Stimulated activated CD4-positive, alpha-beta T cell treated with anti-CD3 and anti-CD28 coated beads, Interleukin-1b, Interleukin-23, amount 100 ng/mL, for 1 hour (primary cell): ENCODE measurements at places on chromosomes 2 and 18.

DNA sequence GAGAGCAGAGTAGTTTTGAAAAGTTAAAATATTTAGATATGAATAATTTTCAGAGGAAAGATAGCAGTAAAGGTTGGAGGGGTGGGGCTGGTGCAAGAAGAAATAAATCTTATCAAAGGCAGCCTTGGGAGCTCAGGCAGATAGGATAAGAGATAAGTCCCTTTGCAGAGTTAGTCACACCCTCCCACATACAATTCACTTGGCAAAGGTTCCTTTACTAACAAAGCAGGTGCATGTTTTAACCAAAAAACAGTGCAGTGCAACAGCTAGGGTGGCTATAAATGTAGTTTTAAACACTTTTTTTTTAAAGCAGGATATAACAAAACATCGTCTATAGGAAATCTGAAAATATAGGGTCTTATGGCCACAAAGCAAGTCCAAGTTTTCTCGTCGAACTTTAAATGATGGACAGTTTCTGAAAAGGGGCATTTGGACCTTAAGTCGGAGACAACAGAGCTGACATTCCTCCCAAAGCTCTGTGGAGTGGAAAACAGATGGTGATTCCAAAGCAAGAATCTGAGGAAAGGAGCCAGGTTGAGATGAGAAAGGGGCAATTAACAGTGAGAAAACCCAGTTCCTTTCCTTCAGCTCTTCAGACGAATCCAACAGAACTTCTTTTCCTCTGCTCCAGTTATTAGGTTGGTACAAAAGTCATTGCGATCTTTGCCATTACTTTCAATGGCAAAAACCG lies 53.0 kb downstream of the EPHA4 start:
- DNase-seq = no peak

- DNase-seq = no peak
These were observed 150.2 kb upstream of the LHCGR start for GRCh38 chr2:48905696-48906095.

DNA sequence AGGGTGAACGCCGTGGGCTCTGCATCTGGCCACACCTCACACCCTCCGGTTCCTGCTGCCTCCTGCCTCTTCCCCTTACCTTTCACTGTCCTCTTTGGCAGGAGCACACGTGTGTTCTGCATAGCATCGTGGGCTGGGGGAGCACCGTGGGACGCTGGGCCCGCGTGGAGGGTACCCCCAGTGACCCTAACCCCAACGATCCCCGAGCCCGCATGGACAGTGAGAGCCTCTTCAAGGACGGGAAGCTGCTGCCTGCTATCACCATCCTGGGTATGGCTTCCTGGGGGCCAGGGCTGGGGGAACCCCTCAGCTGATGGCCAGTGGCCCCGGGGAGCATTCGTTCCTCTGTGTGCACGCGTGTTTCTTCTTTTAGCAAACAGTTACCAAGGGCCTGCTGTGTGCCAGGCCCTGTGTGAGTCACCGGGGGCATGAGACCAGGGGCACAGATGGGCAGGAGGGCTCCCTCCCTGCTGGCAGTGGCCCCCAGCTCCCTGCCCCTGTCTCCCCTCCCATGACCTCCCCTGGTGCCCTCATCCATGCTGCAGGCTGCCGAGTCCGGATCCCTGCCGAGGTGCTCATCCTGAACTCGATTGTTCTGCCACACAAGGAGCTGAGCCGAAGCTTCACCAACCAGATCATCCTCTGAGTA lies 7.6 kb downstream of the GMPPA start:
- no peak for DNase-seq

DNA sequence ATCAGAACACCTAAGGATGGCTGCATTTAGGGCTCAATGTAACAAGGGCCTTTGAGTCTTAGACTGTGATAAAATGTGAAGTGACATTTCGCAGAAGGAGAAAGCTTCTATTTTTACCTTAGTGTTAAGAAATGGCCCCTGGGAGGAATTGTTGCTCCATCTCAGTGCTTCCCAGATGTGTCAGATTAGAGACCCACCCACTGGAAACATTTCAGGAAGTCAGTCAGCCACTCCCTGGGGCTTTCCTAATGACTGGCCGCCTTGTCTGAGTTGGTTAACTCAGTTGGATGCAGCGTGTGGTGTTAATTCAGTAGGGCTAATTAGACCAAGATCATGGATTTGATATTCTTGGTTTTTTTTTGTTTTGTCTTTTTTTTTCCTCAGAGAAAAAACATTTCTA lies 355.9 kb downstream of the PIK3C3 start:
- DNase-seq = no peak

DNA sequence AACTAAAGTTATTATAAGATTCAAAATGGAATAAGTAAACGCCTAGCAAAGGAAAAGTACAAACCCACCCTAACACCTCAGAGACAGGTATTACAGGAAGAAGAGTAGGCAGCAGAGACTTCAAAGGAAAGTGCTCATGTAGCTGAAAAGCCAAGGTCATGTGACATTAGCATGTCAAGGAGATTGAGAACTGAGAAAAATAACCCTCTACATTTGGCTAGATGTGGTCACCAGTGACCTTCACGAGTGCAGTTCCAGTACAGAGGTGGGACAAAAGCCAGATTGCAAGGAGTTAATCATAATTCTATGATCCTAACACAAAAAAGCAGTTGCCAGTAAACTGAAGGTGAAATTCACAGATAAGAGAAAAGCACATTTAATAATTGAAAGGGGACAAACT lies 252.7 kb downstream of the ZEB2 start:
- DNase-seq = no peak

GRCh38 chr18:42341423-42341822 lies 386.4 kb downstream of the PIK3C3 start:
- no peak for DNase-seq

DNA sequence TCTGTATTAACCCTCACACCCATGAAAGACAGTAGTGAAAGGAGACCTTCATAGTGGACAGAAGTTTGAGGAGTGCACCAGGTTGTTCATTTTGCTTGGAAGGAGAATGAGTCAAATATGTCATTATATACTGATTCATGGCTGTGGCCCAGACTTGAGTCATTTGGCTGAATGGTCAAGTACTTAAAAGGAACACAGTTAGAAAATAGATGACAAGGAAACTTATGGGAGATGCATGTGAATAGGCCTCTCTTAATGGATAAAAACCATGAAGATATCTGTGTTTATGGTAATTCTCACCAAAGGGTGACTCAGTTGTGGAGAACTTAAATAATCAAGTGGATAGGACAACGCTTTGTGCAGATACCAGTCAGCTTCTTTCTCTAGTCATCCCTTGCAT lies 524.7 kb upstream of the CNTNAP5 start:
- no peak for DNase-seq

- DNase-seq = no peak
These were observed 115.2 kb downstream of the NCKAP5 start for GRCh38 chr2:133453032-133453431.

- DNase-seq = no peak
These were observed 276.9 kb downstream of the SRBD1 start for GRCh38 chr2:45334205-45334604.
